Body of pancreas (tissue), 4 donors: ENCODE measurements at places on chromosomes 6 and 20. TPM values are rescaled to one million over a fixed set of nuclear protein-coding genes. Genes with fewer than 3 reads are reported as not detected.
A peak's percentile ranks its signal among the peaks of the same experiment; 100 is the strongest.

The TTI1 gene
- 12.2 TPM for total RNA-seq

DNA sequence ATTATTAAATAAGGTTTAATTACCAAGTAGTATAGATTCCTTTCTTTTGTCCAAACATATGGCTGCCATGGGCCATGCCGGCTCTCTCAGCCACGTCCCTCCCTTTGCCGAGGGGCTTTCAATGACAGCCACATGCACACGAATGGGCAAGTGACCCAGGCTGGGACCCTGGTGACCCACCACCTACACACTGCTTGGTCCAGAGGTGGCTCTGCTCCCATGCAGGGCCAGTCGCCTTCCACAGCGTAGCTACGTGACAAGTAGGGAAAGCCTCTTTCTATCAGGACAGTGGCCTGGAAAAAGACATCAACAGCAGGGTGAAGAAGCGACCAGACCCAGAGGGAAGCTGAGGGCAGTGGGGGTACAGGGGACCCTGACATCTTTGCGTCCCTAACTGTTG is 152.8 kb upstream of the CST7 start:
- no peak overlapping the region for H3K4me3 ChIP-seq
- no peaks in the 10 kb centered on the region for H3K27me3 ChIP-seq
- no peaks in the 10 kb centered on the region for H3K4me1 ChIP-seq

- H3K27me3 ChIP-seq = no peaks in the 10 kb centered on the region
- peaks cover 21% of the 10 kb centered on the region for H3K4me1 ChIP-seq
- H3K4me3 ChIP-seq = no peak overlapping the region
- H3K36me3 ChIP-seq = peaks cover 5% of the 10 kb centered on the region
- no peak for DNase-seq
- H3K27ac ChIP-seq = no peak overlapping the region
Observed at GRCh38 chr6:15526212-15526701, 136.6 kb downstream of the DTNBP1 start.

DNA sequence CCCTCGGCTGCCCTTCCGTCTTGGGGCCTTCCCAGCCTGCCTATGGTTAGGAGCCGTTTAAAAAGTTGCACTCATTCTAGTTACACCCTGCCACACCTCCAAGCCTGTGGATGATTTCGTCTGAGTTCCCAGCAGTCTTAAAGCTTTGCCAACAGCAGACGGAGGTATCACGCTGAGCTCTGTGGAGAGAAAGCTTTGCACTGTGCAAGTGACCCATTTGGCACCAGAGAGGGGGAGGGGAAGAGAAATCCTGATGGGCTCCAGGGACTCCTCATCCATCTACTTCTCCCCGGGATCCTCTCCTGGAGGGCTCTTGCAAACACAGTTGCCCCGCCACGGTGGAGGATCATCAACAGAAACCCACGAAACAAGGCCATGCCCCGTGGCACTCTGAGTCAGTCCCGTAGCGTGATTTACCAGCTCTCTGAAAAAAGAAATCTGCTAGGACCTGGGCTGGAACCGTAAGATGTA is 98.8 kb upstream of the CITED2 start:
- peak overlapping the region; percentile 75 for H3K27ac ChIP-seq
- peak; percentile 68 for DNase-seq
- no peaks in the 10 kb centered on the region for H3K27me3 ChIP-seq
- H3K4me3 ChIP-seq = no peak overlapping the region

DNA sequence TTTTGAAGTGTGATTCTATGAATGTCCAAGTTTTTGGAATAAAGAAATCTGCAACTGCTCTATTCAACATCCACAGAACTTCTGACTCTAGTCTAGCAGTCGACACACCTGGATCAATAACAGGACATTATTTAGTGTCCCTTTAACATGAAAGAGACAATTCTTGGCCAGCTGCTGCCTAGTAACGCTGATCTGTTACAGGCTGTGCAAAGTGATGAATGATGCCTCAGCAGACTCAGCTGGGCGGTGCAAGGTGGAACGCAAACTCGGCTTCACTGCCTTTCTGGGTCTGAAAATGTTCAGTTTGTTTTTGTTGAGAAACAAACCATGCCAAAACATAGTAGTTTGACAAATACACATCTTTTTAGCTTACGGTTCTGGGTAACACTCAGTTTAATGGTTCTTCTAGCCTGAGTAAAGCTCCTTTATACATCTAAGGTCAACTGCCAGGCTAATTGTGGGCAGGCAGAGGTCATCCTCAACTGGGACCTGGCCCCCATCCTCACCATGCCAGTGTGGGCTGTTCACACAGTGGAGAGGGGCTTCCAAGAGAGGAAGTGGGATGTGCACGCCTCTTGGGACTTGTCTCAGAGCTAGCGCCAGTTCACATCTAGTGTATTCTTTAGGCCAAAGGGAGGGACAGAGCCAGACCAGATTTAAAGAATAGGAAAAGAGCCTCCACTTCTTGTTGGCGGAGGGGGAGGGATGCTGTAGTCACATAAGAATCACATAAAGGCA is 879.7 kb downstream of the QKI start:
- H3K27me3 ChIP-seq = no peaks in the 10 kb centered on the region

DNA sequence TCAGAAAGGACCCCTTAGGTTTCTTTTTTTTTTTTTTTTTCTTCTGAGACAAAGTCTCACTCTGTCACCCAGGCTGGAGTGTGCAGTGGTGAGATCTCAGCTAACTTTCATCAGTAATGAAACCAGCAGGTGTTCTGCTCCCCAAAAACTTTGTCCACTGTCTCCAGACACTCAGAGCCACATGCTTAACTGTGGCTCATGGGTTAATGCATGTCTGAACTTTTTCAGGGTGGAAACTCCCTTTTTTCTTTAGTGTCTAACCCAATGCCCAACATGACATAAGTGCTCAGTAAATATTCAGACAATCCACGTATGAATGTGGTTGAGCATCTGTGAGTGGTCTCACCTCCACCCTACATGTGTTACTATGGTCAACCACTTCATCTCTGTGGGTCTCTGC is 45.4 kb downstream of the MYB start:
- H3K4me1 ChIP-seq = no peaks in the 10 kb centered on the region
- DNase-seq = no peak
- H3K4me3 ChIP-seq = no peak overlapping the region
- H3K27ac ChIP-seq = no peak overlapping the region
- no peaks in the 10 kb centered on the region for H3K36me3 ChIP-seq
- no peaks in the 10 kb centered on the region for H3K27me3 ChIP-seq

DNA sequence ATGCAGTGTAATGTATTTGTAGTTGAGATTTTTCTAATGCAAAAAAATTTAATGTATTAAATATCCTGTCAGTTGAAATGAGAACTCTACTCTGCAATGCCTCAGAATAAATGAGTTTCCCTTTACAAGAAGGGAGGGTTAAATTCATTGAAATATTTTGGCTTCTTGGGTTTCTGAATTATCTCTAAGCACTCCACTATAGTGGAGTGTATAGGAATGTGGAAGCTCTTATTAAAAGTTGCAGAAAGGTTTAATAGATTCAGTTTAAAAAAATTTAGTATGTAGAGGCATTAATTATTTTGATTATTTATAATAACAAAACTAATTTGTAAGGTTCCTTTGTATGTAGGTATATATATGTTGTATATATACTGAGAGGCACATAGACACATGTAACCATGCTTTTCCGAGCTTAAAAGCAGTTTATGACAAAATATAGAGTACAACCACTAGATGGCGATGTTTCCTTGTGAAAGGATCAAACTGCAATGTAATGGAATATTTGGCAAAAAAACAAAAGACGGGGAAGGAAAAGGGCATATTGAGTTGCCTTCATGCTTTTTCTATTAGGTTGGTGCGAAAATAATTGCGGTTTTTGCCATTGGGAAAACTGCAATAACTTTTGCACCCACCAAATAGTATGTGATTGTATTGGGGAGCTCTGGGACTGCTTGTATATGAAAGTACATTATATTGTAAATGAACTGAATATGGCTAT is 144.2 kb downstream of the MYO6 start:
- no peaks in the 10 kb centered on the region for H3K36me3 ChIP-seq
- no peak overlapping the region for H3K27ac ChIP-seq
- no peak overlapping the region for H3K4me3 ChIP-seq
- no peak for DNase-seq

GRCh38 chr6:43383021-43383667 is 13.7 kb upstream of the ZNF318 start:
- no peak overlapping the region for H3K27ac ChIP-seq
- H3K4me3 ChIP-seq = no peak overlapping the region
- H3K4me1 ChIP-seq = peaks cover 4% of the 10 kb centered on the region
- H3K27me3 ChIP-seq = no peaks in the 10 kb centered on the region
